ENCODE measurements at places on chromosomes 6 and 20.
A peak's percentile ranks its signal among the peaks of the same experiment; 100 is the strongest.

- no peak for DNase-seq
These were observed 16.7 kb downstream of the CBFA2T2 start for GRCh38 chr20:33506576-33506975.

GRCh38 chr20:37956107-37956585 lies 53.2 kb downstream of the VSTM2L start:
- DNase-seq, result no peak

- no peak for DNase-seq
These were observed 256.0 kb downstream of the CDKAL1 start for GRCh38 chr6:20790032-20790791.

GRCh38 chr6:128238225-128238624 lies 282.2 kb downstream of the PTPRK start:
- DNase-seq, result no peak

- no peak for DNase-seq
These were observed 166.8 kb downstream of the IBTK start for GRCh38 chr6:82080767-82081166.

DNA sequence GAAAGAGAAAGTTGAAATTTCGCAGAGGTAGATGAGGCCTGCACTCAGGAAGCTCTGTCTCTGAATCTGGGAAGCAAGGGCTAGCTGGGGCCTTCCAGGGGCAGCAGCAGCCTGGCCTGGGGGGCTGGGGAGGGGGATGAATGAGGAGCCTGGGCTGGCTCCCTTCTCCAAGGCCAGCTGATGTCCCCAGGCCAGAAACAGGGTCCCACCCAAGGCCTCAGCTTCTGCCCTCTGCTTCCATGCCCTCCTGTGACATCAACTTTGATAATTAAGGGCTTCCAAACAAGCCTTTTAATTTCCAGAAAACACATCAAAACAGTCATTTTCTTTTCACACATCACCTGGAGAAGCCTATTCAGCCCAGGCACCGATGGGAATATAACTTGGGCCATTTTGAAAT lies 15.4 kb downstream of the TFAP2A start:
- DNase-seq, result no peak

- DNase-seq, result no peak
These were observed 192.7 kb upstream of the PMEPA1 start for GRCh38 chr20:57902473-57902872.

- DNase-seq, result no peak
These were observed 98.3 kb downstream of the TIAM2 start for GRCh38 chr6:155093430-155093829.

DNA sequence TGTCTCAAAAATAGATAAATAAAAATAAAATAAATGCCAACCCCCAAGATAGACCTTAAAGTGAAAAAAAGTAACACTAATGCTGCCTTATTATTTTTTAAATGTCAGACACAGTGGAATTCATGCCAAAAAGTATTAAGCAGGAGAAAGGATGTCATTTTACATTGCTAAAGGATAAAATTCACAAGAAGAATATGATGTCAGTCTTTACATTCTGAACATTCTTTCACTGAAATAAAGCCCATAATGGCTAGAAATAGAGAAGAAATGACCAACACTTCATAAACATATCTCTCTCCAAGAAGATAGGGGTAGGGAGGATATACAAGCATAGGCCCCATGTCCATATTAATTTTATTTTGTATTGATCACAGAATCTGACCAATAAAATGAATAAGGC lies 47.4 kb downstream of the SLC23A2 start:
- DNase-seq, result no peak

DNA sequence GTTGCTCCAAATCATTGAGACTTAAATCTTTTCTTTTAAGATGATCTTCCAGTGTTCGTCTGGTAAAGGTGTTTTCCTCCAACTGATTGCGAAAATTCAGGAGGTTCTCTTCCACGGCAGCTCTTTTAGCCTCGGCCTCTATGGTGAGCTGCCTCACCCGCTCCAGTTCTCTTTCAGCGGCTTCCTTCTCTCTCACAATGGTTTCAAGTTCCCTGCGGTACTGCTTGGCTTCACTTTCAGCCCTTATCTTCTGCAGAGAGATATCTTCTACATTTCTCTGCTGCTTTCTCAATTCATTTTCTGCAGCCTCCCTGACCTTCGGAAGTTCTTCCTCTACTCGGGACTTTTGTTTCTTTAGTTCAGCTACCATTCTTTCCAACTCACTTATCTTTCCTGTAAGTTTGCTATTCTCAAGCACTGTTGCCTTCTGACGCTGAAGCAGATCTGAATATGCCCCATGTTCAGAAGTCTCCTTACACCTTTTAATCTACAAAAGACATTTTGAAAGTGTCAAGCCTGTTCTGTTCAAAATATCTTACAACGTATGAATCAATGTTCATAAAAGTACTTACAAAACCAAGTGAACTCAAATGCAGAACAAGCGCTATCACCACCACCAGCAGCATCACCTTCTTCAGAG lies 22.3 kb downstream of the DST start:
- no peak for DNase-seq

- peak; percentile 8 for DNase-seq
These were observed 222.4 kb downstream of the DLL1 start for GRCh38 chr6:170068496-170068895.

DNA sequence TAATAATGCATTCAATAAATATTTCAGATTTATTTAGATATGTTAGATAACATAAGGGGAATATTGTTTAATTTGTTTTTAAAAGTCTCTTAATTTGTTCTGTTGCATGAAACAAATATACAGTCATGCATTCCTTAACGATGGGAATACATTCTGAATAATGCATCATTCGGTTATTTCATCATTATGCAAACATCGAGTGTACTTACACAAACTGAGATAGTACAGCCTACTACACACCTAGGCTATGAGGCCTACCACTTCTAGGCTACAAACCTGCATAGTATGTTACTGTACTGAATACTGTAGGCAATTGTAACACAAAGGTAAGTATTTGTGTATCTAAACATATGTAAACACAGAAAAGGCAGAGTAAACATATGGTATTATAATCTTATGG lies 118.7 kb downstream of the EPHA7 start:
- DNase-seq, result no peak

Data from right hindlimb (tissue), 1 donor.